H1 (cell line): ENCODE measurements at places on chromosomes 12 and 14.

GRCh38 chr14:48826058-48826457, 760.1 kb downstream of the RPS29 start:
- no peak overlapping the region for H3K4me3 ChIP-seq
- H3K27ac ChIP-seq = no peak overlapping the region
- H3K4me1 ChIP-seq = no peaks in the 10 kb centered on the region
- H3K27me3 ChIP-seq = no peaks in the 10 kb centered on the region

- no peak for DNase-seq
- H3K36me3 ChIP-seq = peaks cover 13% of the 10 kb centered on the region; the same call in 1 of the 2 replicates
- H3K4me1 ChIP-seq = no peaks in the 10 kb centered on the region
- no peaks in the 10 kb centered on the region for H3K27me3 ChIP-seq
Measured at GRCh38 chr14:35829449-35829848, 3.3 kb downstream of the BRMS1L start.

GRCh38 chr12:90111791-90112580, 403.3 kb upstream of the ATP2B1 start:
- DNase-seq = no peak
- H3K4me3 ChIP-seq = no peak overlapping the region
- no peak overlapping the region for H3K27ac ChIP-seq
- no peaks in the 10 kb centered on the region for H3K4me1 ChIP-seq
- no peaks in the 10 kb centered on the region for H3K27me3 ChIP-seq

- H3K27me3 ChIP-seq = no peaks in the 10 kb centered on the region
- H3K36me3 ChIP-seq = no peaks in the 10 kb centered on the region
- H3K4me3 ChIP-seq = no peak overlapping the region
- no peak for DNase-seq
- no peak overlapping the region for H3K27ac ChIP-seq
Measured at GRCh38 chr12:44118946-44119345, 283.1 kb downstream of the TMEM117 start.

DNA sequence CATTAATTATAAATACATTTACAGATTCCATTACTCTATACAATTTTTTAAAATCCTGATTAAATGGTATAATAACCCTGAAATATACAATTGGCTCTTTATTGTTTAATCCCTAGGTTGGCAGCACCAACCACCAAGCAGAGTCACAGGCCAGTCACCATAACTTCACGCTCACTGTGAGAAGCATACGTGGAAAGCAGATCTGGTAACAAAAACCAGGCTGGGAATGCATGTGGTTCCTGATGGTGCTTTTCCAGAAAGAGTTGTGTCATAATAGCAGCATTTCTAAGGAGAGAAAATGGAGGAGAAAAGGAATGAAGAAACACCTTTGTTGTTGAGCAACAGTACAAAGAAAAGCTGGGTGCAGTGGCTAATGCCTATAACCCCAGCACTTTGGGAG, 66.1 kb downstream of the SIX6 start:
- H3K4me3 ChIP-seq = no peak overlapping the region
- no peak for DNase-seq
- H3K36me3 ChIP-seq = no peaks in the 10 kb centered on the region
- H3K4me1 ChIP-seq = no peaks in the 10 kb centered on the region
- no peaks in the 10 kb centered on the region for H3K27me3 ChIP-seq

GRCh38 chr12:29132316-29132715, 16.8 kb upstream of the FAR2 start:
- DNase-seq = no peak
- no peaks in the 10 kb centered on the region for H3K27me3 ChIP-seq

GRCh38 chr12:121795034-121795968, 1.8 kb upstream of the RHOF start:
- H3K36me3 ChIP-seq = peaks cover 16% of the 10 kb centered on the region; the same call in 1 of the 2 replicates
- peaks cover 43% of the 10 kb centered on the region for H3K4me1 ChIP-seq
- H3K4me3 ChIP-seq = no peak overlapping the region
- H3K27ac ChIP-seq = no peak overlapping the region
- H3K27me3 ChIP-seq = peaks cover 2% of the 10 kb centered on the region; the same call in 1 of the 2 replicates
